ENCODE measurements at places on chromosomes 11 and 22.

DNA sequence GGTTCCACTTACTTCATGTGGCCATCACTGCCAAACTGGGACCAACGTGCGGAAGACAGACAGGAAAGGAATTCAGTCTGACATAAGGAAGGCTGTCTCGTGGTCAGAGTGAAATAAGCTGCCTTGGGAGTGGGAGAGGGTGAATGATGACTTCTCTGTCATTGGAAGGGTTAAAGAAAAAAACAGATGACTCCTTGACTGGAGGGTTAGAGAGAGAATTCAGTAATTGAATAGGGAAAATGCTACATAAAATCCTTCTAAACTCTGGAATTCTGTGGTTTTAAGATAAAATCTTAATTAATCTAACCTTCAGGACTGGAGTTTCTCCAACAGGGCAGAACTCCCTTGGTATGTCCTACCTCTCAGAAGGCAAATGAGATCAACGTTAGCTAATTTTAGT is 33.8 kb downstream of the RAB30 start:
- DNase-seq, result no peak

DNA sequence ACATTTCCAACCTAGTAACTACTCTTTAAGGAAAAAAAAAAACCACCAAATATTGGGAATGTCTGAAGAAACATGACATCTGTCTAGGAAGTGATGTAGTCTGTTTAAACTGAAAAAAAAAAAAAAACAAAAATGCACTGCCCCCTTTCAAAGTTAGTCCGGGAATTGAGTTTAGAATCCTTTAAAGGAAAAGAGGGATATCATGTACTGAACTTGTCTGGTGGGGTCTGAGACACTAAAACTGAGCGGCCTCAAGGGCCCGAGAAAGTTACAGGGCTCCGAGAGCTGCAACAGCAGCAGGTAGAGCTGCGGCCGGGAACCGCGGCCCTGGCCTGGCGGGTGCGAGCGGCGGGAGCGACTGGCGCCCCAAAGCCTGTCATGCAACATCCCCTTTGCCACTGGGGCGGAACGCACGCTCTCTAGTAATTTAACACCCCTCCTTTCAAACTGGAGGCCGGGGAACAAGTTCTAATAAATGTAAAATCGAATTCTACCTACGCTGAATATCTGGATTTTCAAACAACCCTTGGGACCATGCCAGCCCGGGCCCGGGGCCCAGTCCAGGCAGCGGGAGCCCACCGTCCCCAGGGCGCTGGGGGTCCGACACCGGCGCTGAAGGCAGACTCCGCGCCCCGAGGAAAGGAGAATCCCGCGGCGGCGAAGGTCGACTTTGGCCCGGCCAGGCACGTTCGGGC is 736 bp downstream of the RDX start:
- DNase-seq, result peak; percentile 22

- DNase-seq, result no peak
Observed at GRCh38 chr11:69170704-69171103, 15.0 kb downstream of the SMIM38 start.

DNA sequence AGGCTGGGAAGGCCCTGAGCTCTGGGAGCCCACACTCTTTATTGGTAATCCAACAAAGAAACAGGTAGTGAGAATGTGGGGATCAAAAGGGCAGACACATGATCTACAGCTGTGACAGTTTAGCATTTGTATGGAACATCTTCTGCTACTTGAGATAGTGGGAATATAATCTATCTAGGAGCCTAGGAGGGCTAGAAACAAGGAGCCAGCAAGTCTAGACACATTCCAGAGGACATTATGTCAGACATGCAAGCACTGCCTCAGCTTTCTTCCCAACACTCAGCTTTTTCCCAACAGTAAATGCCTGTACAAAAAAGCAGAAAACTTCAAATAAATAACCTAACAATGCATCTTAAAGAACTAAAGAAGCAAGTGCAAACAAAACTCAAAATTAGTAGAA is 1150.6 kb upstream of the RAG2 start:
- no peak for DNase-seq

GRCh38 chr11:73227571-73228211 is 9.6 kb downstream of the P2RY2 start:
- no peak for DNase-seq

DNA sequence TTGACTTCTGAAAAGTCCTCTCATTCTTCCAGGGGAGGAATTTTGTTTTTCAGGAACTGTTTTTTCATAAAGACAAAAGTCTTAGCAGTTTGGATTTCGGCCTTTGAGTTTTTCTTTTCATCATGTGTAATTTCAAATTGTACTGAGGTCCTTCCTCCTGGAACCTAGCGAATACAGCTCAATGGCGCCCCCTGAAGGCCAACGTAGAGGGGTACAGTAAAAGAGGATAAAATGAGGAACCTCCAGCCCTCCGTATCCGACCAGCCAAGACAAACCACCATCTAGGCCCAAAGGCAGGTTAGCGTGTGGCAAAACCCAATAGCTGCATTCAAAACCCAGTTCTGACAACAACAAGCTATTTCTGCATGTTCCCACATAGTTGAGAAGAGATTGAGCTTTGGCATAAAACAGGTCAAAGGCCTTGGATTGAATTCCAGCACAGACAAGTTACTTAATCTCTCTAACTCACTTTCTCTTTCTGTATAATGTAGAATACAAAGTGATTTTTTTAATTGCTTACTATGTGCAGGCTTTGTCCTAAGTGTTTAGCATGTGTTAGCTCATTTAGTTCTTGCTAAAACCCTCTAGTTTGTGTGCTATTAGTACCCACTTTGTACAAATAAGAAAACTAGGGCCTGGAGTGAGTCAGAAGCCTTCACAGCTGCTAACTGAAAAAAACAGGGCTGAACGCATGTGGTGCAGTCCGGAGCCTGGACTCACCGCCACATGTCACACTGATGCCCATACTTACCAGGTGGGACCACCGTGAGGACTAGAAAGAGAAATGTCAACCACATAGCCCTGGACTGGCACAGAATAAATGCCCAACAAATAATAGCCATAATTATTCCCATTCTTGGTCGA is 43.2 kb upstream of the ETS1 start:
- DNase-seq, result peak; percentile 77

GRCh38 chr11:1476940-1477736 is 9.4 kb downstream of the MOB2 start:
- DNase-seq, result no peak

GRCh38 chr11:4697585-4697984 is at the start of gene OR51E2:
Gene OR51E2, minus strand, starts transcription at chr11:4697853. Its CDS starts 15,142 bp downstream, at chr11:4682711.
- no peak for DNase-seq

GRCh38 chr22:38350444-38351359 is 33.5 kb upstream of the CSNK1E start:
- DNase-seq, result no peak

DNA sequence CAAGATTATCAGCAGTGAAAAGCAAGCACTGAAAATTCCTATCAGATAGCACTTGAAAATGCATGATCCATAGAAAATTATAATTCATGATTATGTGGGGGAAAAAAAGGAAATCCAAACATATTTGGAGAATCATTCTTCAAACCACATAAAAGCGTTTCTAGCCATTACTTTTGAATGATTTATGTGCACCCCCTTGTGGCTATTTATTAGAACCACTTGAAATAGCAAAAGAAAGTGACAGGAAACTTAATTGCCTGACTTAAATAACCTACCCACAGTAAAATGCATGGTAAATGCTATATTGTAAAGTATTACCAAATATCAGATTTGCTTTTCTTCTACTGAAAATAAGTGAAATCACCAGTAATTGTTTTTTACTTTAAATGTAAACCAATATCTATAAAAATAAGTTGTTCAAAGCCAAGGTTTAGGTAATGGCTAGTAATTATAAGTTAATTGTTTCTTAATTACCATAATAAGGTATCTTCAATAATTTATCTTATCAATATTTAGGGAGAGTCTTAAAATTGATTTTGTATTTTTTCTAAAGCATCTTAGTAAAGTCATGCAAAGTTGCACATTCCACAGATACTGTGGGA is 168.5 kb downstream of the ARHGAP42 start:
- no peak for DNase-seq

DNA sequence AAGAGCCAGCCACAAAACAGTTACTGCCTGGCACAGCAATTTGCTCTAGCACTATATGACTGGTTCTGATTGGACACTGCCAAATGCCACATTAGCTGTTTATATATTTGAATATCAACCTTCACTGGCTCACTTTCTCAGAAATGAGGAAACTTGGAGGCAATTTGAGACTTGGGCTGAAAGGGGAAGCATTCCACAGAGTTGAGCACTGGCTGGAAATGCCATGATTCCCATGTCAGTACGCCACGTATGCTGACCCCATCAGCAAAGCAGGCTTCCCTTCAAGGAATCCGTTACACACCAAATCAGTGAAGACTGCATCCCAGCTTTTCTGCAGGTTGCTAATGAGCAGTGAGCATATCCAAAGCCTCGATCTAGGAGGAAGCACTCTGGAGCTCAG is 34.7 kb downstream of the GALNT18 start:
- DNase-seq, result no peak

DNA sequence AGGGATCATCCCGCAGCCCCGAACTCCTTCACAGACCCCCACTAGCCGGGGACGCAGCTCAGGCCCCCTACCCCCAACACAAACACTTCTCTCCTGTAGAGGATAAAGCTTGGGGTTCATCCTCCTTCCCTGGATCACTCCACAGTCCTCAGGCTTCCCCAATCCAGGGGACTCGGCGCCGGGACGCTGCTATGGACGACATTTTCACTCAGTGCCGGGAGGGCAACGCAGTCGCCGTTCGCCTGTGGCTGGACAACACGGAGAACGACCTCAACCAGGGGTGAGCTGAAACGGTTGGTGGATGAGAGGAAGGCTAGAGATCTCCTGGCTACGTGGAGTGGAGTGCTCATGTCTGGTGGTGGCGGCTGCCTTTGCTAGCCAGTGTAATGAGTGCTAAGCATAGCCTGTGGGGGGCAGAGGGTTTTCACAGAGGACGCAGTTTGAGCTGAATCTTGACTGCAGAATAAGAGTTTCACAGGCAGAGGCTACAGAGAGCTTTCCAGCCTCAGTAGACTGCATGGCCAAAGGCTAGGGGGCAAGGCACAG is 580 bp downstream of the ILK start:
- DNase-seq, result peak; percentile 59

DNA sequence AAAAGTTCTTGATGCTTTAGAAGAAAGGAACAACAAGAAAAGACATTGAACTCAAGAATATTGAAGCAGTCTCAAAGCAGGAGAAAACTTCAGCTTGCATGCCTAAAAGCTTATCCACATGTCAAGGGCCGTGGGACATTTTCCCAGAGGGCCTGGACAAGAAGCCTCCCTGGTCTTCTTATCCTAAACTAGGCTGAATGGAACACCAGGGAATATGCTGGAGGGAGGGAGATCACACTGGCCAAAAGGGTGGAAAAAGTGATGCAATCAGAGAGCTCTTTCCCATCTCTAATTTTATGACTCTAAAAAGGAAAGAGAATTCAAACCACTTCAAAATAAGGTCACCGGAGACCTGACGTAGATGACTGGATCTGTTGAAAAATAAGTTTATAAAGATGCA is 107.2 kb downstream of the MPPED2 start:
- DNase-seq, result no peak

GRCh38 chr11:77267962-77268361 is 33.5 kb downstream of the GDPD4 start:
- DNase-seq, result no peak

- no peak for DNase-seq
Observed at GRCh38 chr22:20267441-20268278, 458 bp downstream of the RTN4R start.

DNA sequence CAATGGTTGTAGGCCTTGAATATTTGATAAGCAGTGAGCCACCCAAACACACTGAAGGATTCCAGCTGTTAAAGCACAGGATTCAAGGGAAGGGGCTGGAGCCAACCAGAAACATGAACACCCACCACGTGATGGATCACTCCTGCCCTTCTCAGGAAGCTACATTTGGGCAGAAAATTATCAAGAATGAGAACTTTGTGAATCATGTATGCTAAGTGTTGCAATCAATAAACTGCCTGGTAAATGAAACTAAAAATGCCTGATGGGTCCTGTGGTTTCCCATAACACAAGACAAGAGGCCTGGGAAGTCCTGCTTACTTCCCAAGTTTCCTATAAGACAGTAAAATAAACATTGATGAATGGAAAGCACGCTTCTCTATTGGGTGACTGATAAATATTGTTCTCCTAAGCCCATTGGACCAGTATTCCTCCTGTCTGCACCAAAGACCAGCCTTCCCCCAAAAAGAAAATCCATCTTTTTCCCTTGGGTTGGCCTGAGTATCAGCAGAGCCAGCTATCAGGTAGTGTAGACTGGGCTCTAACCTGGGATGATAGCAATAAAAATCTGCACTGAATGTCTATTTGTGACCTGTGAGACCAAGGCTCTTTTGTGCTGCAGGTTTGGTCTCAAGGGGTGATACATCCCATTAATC is 98.4 kb downstream of the CCDC83 start:
- DNase-seq, result no peak

Data from T-helper 1 cell (primary cell).